ENCODE measurements at places on chromosomes 1 and 21. TPM values are rescaled to one million over a fixed set of nuclear protein-coding genes. Genes with fewer than 3 reads are reported as not detected.

OBSCN gene
- 1.3 TPM for polyA plus RNA-seq

DNA sequence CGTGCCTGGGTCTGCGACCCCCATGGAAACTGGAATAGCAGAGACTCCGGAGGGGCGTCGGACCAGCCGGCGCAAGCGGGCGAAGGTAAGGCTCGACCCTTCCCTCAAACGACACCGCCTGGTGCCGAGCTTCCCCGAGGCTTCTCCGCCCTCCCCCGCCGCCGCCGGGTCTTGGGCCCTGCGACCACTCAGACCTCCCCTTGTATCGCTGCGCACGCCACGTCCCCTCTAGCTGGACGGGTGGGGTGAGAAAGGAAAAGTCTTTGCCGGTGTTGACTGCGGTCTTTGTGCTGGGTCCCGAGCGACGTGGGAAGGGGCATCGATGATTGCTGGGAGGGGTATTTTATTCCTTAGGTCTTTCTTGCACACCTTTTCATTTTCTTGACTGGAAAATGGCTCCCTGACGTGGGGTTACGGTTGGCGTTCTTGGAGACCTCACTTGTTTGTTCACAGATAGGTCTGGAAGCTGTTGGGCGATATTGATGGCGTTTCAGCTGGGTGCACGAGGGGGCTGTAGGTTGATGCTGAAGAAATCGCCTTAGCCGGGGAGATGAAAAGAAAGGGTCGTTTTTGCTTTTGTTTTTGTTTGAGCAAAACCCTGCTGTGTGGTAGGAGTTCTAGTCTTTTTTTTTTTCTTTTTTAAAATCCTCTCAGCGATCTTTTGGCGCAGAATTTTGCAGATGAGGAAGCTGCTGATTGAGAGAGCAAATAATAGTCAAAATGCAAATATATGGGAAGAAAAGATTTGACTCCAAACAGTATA is 776 bp downstream of the KDM1A start:
- H3K4me3 ChIP-seq = peak overlapping the region; percentile 78
- no peaks in the 10 kb centered on the region for H3K36me3 ChIP-seq
- peak overlapping the region; percentile 51 for H3K27ac ChIP-seq
- peak; percentile 70 for DNase-seq
- H3K4me1 ChIP-seq = peaks cover 8% of the 10 kb centered on the region

DNA sequence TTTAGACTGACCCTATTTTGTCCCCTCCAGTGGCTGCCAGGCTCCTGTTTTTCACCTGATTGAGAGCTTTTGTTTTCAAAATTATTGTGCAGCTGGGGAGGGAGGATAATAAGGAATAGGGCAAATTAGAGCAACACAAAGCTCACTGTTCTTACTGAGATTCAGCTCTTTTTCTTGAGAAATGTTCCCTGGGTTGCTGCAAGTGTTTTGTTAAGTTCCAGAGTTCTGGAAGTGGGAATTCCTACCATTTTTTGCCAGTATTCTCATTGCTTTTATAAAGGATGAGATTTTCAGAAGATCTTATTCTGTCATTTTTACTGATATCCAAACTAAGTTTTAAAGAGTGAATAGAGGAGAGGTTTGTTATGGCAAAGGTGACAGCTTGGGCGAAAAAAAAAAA is 417.7 kb downstream of the SIPA1L2 start:
- H3K27me3 ChIP-seq = peaks cover 2% of the 10 kb centered on the region
- no peak overlapping the region for H3K4me3 ChIP-seq
- no peaks in the 10 kb centered on the region for H3K36me3 ChIP-seq
- DNase-seq = no peak
- no peaks in the 10 kb centered on the region for H3K4me1 ChIP-seq
- no peak overlapping the region for H3K27ac ChIP-seq

GRCh38 chr1:37865348-37866120 is 6.1 kb upstream of the MTF1 start:
- no peaks in the 10 kb centered on the region for H3K4me1 ChIP-seq
- H3K4me3 ChIP-seq = no peak overlapping the region
- H3K27ac ChIP-seq = no peak overlapping the region
- no peak for DNase-seq
- H3K27me3 ChIP-seq = no peaks in the 10 kb centered on the region
- peaks cover 9% of the 10 kb centered on the region for H3K36me3 ChIP-seq

- H3K36me3 ChIP-seq = no peaks in the 10 kb centered on the region
- H3K27ac ChIP-seq = no peak overlapping the region
- H3K27me3 ChIP-seq = peaks cover 2% of the 10 kb centered on the region
Observed at GRCh38 chr1:208536212-208536611, 292.0 kb upstream of the PLXNA2 start.

DSCAM gene
- not detected for polyA plus RNA-seq

GRCh38 chr21:24023936-24024335 is 1583.3 kb downstream of the MRPL39 start:
- H3K36me3 ChIP-seq = no peaks in the 10 kb centered on the region
- DNase-seq = peak; percentile 17
- H3K27me3 ChIP-seq = no peaks in the 10 kb centered on the region
- H3K4me3 ChIP-seq = no peak overlapping the region
- H3K4me1 ChIP-seq = no peaks in the 10 kb centered on the region

PRXL2B gene
- polyA plus RNA-seq = 29.6 TPM

- DNase-seq = no peak
- H3K4me1 ChIP-seq = no peaks in the 10 kb centered on the region
- H3K4me3 ChIP-seq = no peak overlapping the region
- H3K27me3 ChIP-seq = no peaks in the 10 kb centered on the region
- no peak overlapping the region for H3K27ac ChIP-seq
Observed at GRCh38 chr1:219710529-219711194, 97.8 kb upstream of the ZC3H11B start.

GRCh38 chr1:227450489-227450888 is 112.9 kb upstream of the ZNF678 start:
- DNase-seq = no peak
- H3K27ac ChIP-seq = no peak overlapping the region
- no peak overlapping the region for H3K4me3 ChIP-seq
- peaks cover 13% of the 10 kb centered on the region for H3K27me3 ChIP-seq
- peaks cover 2% of the 10 kb centered on the region for H3K4me1 ChIP-seq

PDZK1 gene
- 0.03 TPM for polyA plus RNA-seq

NBPF6 gene
- polyA plus RNA-seq = not detected

DNA sequence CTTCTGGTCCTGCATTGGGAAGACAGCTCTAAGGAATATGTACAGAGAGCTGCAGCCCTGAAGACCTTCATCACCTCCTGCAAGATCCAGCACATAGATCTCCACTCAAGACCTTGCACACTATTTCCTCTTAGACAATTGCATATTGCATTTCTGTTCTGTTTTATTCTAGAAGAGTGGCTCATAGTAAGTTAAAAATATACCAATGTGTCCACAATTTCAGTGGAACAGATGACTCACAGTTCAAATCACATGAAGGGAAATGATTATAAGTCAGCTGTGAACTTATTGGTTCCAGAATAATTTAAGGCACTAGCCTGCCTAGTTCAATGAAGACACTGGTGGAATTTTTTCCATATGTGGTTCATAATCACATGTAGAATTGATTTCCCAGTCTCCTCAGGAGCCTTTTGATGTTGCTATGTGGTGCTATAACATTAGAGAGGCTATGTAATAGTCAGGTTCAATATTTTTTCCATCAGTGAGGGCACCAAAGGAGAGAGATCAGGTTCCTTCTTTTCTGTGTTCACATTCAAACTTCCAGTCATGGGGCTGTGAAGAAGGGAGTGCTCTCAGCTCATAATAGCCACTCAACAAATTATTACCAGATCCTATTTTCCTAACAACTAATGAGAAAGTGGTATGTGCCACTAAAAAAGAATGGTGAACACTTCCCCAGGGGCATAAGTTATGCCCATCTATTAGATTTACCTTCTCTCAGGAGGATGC is 9.8 kb upstream of the AK5 start:
- no peak overlapping the region for H3K4me3 ChIP-seq
- no peaks in the 10 kb centered on the region for H3K36me3 ChIP-seq
- no peaks in the 10 kb centered on the region for H3K27me3 ChIP-seq
- H3K27ac ChIP-seq = no peak overlapping the region
- peak; percentile 82 for DNase-seq

DNA sequence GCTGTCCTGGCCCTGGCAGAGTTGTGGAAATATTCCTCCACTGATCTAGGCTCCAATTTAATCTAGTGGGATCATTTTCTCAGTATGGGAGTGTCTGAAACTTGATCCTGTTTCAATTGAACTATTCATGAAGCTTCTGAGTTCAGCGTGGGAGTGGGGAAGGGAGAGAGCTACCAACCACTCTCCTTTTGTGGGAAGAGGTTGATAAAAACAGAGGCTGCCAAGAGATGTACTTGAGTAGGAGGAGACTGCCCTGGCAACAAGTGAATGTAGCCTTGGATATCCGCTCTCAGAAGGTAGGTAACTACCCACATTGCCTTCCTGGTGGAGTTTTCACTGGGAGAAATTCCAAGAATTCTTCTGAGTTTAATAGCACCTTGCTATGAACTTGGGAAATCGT is at the start of gene CTXND2:
TSS of gene CTXND2 (plus strand) at position 119 of the 400 bp plus-strand sequence. CDS start 25,179 bp downstream, outside the sequence.
- peaks cover 4% of the 10 kb centered on the region for H3K27me3 ChIP-seq
- no peak within 1 kb of the TSS for H3K27ac ChIP-seq
- no peak within 1 kb of the TSS for H3K4me3 ChIP-seq
- H3K36me3 ChIP-seq = no peaks in the 10 kb centered on the region

- H3K27ac ChIP-seq = no peak overlapping the region
- no peaks in the 10 kb centered on the region for H3K36me3 ChIP-seq
- no peaks in the 10 kb centered on the region for H3K4me1 ChIP-seq
Observed at GRCh38 chr1:81430236-81430938, 370.3 kb upstream of the ADGRL2 start.

DNA sequence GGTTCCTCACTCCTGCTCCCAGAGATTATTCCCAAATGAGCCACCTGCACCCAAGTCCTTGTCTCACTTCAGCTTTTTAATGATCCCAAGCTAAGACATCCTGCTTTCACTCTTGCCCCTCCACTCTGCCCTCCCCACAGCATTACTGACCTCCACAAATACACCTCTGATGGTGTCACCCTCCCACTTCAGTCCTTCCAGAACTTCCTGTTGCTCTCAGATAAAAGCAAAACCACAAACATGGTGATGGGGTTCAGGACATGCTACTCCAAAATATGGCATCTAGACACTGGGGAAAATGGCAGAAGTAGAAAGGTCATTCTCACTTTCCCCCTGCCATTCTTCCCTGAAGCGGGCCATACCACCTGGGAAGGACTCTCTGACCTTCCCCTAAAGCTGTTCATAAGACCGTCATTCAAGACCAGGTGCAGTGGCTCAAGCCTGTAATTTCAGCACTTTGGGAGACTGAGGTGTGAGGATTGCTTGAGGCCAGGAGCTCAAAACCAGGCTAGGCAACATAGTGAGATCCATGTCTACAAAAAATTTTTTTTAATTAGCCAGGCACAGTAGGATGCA is 65.8 kb upstream of the KLHDC7A start:
- H3K27me3 ChIP-seq = no peaks in the 10 kb centered on the region
- DNase-seq = no peak
- H3K4me1 ChIP-seq = no peaks in the 10 kb centered on the region
- H3K4me3 ChIP-seq = no peak overlapping the region

DNA sequence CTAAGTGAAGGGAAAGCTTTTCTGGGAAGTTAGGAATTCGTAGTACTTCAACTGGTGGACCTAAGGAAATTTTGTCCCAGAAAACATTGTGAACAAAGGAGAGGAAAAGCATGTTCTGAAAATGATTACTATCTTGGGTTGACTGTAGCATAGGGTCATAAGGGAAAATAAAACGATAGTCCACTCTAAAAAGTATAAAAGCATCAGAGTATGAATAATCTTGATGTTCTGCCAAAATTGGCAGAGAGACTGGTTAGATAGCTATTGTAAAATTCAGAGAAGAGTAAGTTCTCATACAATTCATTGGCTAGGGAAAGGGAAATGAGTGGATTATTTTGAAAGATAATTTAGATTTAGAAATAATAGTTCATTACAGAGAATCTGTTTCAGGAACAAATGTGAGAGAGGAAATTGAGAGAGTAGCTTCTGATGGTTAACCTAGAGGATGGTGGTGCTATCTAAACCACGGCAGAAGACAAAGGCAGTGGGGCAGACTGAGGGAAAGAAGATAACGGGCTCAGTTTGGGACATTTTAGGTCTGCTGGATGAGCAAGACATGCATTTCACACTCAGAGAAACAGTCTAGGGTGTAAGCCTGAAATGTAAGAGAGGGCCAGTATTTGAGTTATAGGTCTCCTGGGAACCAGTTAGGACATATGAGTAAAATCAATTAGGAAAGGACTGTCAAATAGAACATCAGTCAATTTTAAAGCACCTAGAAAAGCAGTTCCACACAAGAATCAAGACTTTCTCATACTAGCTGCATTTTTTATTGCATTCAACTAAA is 799.3 kb upstream of the CXADR start:
- H3K27ac ChIP-seq = no peak overlapping the region
- H3K4me1 ChIP-seq = peaks cover 14% of the 10 kb centered on the region
- H3K27me3 ChIP-seq = no peaks in the 10 kb centered on the region
- H3K4me3 ChIP-seq = no peak overlapping the region
- peak; percentile 69 for DNase-seq

DNA sequence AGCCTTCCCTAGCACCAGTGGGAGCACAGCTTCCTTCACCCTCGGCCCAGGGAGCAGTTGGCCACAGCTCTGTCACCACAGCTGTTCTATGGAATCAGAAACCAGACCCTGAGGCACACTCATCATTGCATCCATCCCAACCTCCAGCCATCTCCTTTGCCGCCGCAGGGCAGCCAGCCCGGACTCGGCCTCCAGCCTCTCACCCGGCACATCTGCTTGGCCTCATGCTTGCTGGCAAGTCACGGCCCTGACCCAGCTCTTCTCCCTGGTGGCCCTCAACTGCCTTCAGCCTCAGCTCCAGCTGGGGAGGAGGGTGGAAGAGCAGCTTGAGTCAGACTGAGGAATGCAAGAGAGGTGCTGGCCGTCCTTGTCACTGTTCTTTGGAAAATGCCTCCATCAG is 59.8 kb downstream of the TOR1AIP2 start:
- no peak overlapping the region for H3K4me3 ChIP-seq
- H3K27ac ChIP-seq = no peak overlapping the region
- no peak for DNase-seq
- peaks cover 20% of the 10 kb centered on the region for H3K4me1 ChIP-seq
- H3K36me3 ChIP-seq = no peaks in the 10 kb centered on the region

Measured in endothelial cell of umbilical vein (primary cell).